ENCODE measurements at places on chromosomes 6 and 20.
A peak's percentile ranks its signal among the peaks of the same experiment; 100 is the strongest.

DNA sequence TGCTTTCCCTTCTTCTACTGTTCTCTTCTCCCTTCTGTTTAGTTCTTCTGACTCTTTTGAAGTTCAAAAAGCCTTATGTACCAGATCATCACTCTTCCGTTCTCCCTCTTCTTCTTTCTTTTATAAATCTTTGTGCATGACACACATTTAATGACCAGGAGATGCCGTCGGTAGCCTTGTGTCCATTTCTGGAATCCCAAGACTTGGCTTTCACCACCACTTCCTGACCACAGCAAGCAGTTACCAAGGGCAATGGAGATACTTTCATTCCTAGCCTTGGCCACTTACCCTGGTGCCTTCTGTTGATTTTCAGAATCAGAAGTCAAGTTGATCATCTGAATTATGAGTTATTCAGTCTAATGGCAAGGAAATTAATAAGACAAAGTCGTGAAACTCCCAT is 268.5 kb upstream of the QKI start:
- no peak for DNase-seq

DNA sequence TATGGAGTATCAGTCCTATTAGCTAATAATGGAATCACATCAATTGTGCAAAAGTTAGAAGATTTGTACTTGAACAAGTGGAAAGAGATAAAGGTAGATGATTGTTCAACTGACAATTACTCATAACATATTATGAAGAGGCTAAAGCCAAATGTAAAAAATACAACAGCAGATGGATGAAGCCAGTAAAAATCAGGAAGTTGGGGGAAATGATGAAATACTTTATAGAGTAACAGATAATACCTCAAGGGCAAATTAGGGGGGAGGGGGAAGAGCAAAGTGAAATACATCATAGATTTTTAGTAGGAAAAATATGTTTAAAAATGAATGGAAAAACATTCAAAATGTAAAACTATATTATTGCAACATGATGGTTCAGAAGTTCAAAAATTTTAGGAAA is 114.0 kb downstream of the PDSS2 start:
- DNase-seq: no peak

- DNase-seq: no peak
These were observed 75.9 kb downstream of the EPHA7 start for GRCh38 chr6:93343476-93343875.

DNA sequence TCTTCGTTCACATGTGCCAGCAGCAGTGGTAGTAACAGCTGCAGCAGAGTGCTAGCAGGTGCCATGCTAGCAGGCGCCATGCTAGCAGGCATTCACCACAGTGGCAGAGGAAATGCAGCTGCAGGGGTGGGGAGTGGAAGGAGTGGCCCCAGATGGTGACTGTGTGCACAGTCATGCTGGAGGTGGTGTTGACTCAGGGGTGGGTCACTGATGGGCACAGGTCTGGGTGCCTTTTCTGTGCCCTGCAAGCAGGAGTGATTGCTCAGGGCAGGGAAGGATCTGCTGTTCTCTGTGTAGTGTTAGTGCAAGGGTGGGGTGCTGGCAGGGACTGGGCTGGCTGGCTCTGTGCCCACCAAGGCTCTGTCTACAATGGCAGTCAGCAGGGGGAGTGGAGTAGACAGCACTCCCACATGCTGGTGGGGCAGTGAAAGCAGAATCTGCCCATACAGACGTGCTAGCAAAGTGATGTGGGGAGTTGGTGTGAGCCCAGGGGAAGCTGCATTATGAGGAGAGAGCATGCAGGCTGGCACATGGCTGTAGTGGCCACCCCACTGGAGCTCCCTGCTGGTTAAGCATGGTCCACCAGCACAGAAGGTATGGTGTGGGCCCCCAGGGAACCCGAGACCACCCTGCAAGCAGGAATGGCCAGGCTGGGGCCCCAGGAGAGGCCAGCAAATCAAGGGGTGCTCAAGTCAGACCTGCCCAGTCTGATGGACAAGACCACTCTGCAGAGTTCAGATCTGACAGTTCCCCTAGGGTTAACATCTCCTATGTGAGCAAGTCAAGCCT is 11.4 kb upstream of the TSPYL4 start:
- DNase-seq: peak; percentile 22

GRCh38 chr6:14838133-14838583 is 407.7 kb upstream of the JARID2 start:
- no peak for DNase-seq

DNA sequence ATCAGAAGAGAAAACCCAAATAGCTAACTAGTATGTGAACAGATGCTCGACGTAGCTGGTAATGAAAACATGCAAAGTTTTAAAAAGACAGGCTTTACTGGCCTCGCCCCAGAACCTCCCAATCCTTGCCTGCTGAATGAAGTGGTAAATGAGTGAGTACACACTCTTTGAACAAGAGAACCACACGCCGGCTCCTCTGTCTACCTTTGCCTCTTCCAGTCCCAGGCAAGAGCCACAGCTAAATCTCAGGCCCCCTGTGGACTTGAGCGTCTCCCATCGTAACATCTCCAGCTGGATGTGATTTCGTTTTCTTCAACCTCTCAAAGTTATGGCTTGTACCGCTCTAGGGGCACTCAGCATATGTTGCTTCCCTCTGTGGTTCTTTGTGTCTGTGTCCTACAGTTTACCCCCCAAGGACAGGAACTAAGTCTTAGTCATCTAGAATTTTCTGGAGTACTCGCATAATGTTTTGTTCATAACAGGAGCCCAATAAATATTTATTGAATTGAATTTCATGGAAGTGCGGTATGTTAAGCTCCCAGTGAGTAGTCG is 153.2 kb upstream of the TAB2 start:
- DNase-seq: no peak

DNA sequence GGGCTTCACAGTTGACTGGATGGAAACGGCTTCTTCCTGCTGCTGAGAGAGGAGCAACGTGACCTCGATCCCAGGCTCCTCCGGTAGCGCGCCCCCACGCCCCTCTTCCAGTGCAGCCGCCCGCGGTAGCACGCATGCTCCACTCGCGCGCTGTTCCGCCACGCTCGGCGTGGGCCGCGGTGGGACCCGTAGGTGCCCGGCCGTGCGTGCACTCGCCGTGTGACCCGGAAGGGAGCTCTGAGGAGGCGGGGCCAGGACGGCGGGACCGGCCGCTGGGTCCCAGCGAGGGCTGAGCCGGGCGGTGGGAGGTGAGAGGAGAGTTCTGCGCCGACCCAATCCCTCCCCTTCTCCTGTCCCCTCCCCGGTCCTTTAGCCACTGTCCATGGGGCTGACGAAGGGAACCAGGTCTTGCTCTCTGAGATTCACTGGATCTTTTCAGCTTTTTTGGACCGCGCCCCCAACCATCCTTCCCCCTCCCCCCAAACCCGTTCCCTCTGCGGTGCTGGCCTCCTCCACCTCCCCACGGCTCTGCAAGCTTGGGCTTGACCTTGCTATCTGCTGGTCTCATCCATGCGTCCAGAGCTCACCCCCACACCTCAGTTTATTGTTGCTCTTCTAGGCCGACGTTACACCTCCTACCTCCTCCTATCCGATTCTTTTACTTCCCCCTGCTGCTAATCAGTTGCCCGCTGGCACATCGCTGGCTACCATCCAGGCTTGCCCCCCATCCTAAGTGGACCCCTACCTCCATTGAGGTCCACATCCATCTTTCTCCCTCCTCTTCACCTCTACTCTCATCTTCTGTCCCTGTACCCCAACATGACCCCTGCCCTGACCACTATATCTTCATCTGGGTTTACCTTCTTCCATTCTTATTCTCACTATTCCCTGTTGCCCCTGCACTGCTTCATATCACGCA is at the start of gene CUL9:
Gene CUL9 (plus strand): TSS at position 255 of the 919 bp plus-strand sequence. CDS start 2,115 bp downstream, outside the sequence.
- peak; percentile 72 for DNase-seq

GRCh38 chr20:62770111-62770910 is 26.0 kb upstream of the MRGBP start:
- DNase-seq: no peak

- no peak for DNase-seq
These were observed 58.4 kb downstream of the HIVEP2 start for GRCh38 chr6:142886431-142887170.

DNA sequence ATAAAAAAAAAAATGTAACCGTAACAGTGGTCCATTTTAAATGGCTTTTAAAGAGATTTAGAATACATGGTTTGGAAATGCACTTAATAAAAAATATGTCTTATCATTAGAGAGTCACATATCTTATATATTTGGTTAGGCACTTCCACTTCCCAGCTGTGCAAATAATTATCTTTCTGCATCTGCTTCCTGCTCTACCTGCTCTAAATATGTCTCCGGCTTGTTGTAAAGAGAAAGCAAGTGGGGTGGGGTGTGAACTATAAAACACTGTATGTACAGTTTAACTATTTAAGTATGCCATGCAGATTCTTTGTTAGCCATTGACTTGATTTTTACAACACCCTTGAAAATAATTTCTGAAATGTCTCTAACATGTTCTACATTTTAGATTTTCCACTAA is 106.3 kb downstream of the NKAIN2 start:
- DNase-seq: no peak

GRCh38 chr20:17227669-17228623 is 1.1 kb downstream of the PCSK2 start:
- DNase-seq: no peak

DNA sequence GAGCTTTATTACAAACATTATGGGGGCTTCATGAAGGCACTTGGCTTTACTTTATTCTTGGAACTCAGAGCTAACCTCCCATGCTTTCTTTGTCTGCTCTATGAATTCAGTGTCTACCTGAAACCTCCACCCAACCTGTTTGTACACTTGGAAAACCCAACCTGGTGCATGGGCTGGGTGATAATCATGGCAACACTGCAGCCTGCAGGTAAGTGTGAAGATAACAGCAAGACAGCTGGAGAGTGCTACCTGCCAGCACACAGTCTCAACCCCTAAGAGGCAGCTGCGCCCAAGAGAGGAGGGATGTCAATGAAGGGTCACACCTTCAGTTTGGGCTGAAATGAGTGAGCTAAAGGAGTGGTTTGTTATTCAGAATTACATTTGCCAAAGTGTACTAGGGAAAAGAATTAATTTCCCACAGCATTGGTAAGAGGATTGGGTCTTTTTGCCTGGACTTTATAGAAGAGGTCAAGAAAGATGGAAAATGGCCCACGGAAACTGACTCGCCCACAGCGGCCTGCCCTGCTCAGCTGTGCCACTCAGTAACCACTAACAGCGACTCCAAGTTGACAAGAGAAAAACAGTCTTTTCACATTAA is 24.4 kb downstream of the FOXQ1 start:
- no peak for DNase-seq
